ENCODE measurements at places on chromosomes 7 and 10.

DNA sequence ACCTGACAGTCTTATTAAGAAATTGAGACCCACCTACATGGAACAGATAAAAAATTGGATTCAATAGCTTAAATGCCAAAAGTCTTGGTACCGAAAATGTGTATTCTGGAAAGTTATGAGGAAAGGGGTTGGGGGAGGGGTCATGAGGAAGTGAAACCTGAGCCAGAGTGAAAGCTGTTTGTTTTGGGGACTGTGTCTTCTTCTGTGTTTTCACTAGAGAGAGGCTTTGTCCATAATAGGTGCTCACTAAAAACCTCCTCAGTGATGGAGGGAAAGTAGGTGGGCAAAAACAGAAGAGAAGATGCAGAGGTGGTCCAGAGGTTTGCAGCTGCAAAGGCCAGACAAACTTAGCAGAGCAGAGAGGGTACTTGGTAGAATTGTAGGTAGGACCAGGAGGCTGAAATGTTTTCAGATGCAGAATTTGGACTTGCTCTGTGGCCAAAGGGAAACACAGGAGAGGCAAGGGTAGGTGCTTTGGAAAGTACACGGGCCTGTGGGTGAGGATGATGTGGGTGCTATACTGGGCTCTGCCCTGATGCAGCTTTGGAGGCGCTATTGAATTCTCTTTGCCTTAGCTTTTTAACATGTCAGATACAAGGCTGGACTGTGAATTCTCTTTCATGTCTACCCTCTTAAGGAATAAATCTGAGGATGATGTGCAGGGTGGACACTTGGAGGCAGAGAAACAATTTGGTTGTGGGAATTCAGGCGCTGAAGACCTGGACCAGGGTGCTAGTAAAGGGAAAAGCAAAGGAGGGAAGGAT is 254.6 kb downstream of the PTEN start:
- no peak for DNase-seq

- DNase-seq = no peak
Observed at GRCh38 chr10:7471720-7472367, 61.0 kb upstream of the SFMBT2 start.

DNA sequence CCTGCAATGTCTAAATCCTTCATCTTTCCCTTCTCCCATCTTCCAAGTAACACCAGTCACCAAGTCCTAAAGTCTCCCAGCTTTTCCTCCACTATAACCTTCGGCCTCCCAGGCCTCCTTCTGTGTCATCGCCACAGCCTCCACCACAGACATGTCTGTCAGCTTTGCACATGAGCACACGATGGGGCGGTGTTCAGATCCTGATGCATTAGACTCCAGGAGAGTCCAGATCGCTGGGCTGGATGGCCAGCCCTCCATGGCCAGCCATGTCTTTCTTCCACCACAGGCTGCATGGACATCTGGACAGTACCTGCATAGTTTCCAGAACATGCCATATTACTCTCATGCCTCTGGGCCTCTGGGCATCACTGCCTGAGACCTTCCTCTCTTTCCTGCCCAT is 974.2 kb upstream of the ZNF722 start:
- no peak for DNase-seq

DNA sequence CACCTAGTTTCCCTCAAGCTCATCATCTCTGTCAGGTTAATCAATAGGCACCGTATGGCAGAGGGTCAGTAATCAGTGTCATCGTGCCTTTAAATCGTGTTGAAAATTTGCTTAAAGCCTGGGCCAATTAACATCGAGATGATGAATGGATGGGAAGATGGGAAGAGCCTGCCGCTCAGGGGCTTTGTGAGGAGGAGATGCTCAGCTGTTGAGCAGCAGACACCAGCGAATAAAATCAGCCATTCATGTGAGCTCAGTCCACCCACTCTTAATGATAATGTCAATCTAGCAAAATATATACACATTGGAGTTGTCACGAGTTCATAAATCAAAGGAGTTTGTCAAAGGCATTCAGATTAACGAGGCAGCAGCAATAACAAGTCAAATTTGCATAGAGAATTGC is 97.7 kb downstream of the BTRC start:
- no peak for DNase-seq

GRCh38 chr7:25753837-25754236 is 398.2 kb upstream of the NFE2L3 start:
- no peak for DNase-seq

- DNase-seq = no peak
Observed at GRCh38 chr10:79246606-79247275, 100.5 kb upstream of the PPIF start.

DNA sequence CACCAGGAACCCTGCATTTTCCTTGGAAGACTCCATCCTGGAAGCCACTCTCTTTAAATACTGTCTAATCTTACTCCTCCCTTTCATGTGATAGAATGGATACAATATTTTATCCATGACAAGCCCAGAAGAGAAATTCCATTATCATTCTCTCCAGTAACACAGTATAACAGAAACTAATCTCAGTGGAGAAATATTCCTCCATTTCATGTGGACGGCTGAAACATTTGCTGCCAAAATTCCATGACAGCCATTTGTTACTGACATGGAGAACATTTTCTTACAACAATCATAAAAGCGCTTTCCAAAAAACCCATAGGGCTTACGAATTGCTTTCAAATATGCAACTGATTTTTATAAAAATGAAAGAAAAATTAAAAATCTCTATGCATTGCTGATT is 392.8 kb upstream of the KLF6 start:
- DNase-seq = no peak

All from stimulated activated CD4-positive, alpha-beta T cell treated with anti-CD3 and anti-CD28 coated beads, Interleukin-4, amount 100 ng/mL, for 4 hours (primary cell).